Activated gamma-delta T cell treated with anti-CD3 and anti-CD28 coated beads, Interleukin-2, amount 50 U/mL, for 16 hours (primary cell): ENCODE measurements at places on chromosomes 5 and 9.

DNA sequence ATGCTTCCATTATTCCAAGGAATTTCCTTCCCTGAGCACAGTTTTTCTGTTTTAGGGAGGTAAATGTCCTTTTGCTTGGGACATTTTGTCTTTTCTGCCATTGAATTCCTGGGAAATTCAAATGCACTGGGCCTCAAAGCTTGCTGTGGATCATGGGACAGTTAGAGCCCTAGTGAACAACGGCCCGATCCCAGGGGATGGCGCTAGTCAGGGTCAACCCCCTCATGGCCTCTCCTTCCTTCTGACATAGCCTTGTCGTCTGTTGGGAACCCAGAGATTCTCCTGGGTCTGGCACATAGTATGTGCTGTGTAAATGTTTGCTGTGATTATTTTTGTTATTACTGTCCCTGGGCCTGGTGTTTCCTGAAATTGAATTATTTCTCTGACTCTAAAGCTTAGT, 30.7 kb upstream of the COL15A1 start:
- DNase-seq = no peak

DNA sequence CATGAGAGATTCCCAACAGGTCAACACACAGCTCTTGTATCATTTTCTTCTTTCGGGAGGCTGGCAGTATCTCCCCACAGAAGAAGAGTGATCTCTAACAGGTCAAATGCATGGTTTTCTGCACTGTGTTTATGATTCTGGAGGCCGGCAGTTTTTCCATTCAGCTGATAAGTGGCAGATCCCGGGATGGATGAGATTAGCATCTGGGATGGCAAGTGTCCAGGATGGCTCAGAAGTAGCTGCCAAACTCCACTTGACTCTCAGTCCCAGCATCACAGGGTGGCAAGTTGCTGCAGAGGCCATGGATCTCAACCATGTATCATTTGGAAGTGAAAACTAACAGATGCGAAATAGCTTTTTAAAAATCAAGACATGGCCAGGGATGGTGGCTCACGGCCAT, 97.8 kb upstream of the SLC44A1 start:
- no peak for DNase-seq

DNA sequence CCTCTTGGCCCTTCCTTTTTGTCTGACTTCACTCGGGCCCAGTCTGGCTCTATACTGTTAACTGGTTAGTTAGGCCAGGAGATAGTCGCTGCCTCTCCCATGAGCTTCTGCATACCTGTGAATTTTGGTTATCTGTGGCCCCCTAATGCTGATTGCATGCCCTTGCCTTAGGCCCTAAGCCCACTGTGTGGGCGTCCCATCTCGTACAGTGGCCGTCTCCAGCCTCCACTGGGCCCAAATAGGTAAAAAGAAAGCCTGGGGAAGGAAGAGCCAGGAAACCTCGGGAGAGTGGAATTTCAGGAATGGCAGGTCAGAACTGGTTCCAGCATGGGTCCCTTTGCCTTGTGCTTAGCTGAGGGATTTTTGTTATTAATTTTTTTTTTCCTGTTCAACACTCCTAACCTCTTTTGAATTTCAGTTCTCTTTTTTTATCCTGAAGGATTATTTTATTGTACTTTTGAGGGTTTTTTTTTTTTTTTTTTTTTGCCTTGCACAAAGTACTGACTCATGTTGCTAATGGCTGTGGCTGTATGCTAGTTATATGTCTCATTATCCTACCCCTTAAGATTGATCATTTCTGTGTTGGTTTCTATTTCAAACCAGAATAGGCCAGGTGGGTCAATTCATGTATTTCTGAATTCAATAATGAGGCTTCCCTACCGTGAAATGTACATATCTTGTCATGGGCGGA, 3.4 kb downstream of the PRRC2B start:
- no peak for DNase-seq

DNA sequence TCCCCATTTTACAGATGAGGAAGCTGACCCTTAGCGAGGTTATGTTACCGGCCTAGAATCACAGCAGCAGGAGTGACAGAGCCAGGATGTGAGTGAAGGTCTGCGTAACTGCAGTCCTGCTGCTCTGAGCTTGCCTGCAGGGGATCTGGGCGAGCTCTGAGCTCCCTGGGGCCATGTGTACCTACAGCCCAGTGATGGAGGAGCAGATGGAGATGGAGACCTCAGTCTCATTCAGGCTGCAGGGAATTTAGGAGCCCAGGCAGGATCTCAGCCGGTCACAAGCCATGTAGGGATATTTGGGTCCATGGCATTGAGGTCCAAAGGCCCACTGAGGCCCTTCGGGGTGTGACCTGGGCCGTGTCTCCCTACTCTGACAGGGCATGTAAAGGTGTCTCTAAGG, 170.6 kb downstream of the CACNA1B start:
- DNase-seq = no peak

GRCh38 chr9:76101947-76102346, 211.5 kb downstream of the PCSK5 start:
- no peak for DNase-seq

GRCh38 chr5:110727025-110727314, 499 bp upstream of the TMEM232 start:
- DNase-seq = no peak

GRCh38 chr5:149728303-149728702, 1.8 kb upstream of the PPARGC1B start:
- DNase-seq = no peak

GRCh38 chr9:133403766-133404453, 13.9 kb downstream of the REXO4 start:
- DNase-seq = peak; percentile 38

- DNase-seq = no peak
Measured at GRCh38 chr5:136236479-136237083, 43.6 kb upstream of the SMIM32 start.

DNA sequence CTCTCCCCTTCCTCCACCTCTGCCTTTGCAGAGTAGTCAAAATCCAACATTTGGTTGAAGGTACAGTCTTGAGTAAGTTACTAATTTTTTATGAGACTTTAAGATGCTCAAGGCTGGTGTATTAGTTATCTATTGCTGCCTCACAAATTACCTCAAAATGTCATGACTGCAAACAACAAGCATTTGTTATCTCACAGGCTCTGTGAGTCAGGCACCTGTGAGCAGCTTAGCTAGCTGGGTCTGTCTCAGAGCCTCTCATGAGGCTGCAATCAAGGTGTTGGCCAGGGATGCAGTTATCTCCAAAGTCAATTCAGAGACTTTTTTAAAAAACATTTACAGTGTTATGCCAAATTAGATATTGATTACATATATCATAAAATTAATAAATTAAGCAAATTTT, 371.3 kb upstream of the RGMB start:
- DNase-seq = no peak

GRCh38 chr5:623531-623930, 11.4 kb downstream of the CEP72 start:
- no peak for DNase-seq

- DNase-seq = no peak
Measured at GRCh38 chr9:133754688-133755227, 16.6 kb upstream of the SARDH start.

DNA sequence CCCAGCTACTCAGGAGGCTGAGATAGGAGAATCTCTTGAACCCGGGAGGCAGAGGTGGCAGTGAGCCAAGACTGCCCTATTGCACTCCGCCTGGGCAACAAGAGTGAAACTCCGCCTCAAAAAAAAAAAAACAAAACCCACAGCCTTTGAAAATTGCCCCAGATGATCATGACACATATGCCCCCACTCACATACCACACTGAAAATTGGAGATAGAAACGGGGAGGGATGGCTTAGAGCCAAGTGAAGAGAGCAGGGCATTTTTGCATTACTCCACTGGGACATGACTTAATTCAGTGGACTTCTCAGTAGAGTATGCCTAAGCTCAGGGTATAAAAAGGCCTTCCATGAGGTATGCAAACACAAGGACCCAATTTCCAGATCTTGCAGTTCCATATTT, 309.3 kb downstream of the BNC2 start:
- DNase-seq = no peak

DNA sequence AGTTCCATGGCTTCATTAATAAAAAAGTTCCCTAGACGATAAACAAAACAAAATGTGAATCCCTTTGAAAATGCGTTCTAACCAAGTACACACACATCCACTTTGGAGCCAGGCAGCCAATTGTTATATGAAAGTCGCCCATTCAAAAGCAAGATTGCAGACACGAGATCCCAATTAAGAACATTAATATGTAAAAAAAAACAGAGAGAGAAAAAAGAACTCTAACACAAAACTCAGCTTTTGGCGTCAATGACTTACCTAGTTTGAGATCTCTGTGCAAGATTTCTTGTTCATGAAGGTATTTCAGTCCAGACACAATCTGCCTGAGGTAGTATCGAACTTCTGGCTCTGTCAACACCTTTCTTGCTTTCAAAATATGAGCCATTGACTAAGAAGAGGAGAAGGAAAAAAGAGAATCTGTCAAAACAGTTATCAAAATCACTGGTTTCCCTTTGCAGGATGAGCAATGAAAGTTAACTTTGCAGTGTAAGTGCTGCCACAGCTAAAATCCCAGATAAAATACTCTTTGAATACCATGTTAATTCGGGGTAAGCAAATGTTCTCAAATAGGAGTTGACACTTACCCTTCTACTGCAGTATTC, 1.6 kb downstream of the PLK2 start:
- no peak for DNase-seq

DNA sequence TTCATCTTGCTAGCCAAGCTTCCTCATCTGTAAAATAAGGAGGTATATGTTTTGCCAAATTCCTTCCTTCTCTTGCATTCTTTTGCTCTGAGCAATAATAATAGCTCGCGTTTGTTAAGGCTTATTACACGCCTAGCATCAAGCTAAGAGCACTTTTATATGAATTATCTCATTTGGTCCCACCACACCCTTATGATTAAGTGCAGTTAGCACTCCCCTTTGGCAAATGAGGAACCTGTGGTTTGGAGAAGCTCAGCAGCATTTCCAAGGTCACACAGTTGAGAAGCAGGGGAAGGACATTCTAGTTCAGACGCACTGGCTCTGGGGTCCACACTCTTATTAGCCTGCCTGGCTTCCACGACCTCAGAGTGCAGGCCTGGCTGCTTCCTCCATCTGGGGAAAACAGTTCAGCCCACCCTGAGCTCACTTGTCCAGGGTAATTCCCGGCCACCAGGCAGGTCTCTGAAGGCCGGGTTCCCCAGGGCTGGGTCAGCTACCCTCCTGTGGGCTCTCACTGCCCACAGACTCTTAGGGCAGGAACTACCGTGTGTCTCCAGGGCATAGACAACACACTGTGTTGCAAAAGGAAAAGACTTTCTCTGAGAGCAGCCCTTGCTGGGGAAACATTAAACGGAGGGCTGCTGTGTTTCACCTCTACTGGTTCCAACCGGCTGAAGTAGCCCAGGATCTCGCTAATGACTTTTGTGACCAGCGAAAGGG, 9.9 kb upstream of the FBP1 start:
- no peak for DNase-seq

DNA sequence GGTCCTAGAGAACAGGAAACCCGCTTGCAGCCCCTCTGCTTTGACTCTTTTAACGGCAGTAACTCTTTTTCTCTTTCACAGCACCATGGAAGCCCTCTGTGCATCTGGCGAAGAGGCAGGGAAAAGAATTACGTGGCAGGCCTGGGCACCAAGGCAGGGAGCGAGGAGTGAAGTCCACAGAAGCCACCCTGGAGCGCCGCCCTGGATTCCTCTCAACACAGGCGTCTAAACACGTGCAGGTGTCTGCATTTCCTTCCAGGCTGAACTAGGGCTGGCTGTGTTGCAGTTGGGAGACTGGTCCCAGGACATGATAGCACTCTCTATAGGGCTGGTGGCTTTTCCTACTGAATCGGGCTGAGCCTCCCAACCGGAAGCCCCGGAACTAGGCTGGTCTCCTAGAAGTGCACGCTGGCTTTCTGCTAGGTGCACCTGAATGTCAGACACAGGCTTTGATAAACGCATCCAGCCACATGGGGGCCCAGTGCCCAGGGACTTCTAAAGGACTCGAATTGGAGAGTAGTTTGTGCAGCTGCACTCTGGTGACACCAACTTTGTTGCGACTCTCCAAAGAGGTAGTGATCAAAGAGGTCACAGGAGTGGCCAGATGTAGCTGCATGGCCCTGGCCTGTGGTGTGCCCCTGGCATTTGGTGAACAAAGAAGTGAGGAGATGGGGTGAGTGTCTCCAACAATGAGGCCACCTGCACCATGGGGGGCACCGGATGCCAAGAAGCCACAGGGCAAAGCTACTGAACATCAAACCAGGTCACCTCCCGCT, 54.5 kb downstream of the AK8 start:
- DNase-seq = no peak

GRCh38 chr5:17099946-17100345, 117.5 kb upstream of the BASP1 start:
- no peak for DNase-seq

- no peak for DNase-seq
Measured at GRCh38 chr5:82734347-82734746, 342.8 kb downstream of the TMEM167A start.

GRCh38 chr9:128109050-128109709, 18.3 kb downstream of the PTGES2 start:
- DNase-seq = no peak

DNA sequence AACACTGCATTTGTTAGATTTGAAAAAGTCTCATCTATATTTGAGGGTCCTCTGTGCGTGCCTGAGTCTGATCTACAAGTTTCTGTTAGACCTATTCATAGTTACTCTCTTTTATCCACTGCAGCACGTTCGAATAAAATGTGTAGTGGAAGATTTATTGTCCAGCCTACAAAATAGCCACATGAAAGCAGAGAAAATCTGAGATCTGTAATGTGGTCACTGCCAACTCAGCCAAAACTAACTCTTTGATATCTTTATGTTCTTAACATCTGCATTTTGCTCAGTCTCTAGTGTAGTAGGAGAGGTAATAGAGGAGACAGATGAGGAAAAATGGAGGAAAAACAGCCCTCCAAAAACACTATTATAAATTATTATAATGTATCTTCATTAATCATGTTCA, 354.0 kb downstream of the NPR3 start:
- no peak for DNase-seq

- DNase-seq = no peak
Measured at GRCh38 chr5:96943799-96944198, 7.9 kb downstream of the LNPEP start.

GRCh38 chr5:74017786-74018211, 391.8 kb downstream of the ARHGEF28 start:
- DNase-seq = no peak

GRCh38 chr9:2354856-2355696, 266.5 kb upstream of the VLDLR start:
- no peak for DNase-seq

- no peak for DNase-seq
Measured at GRCh38 chr9:72486594-72486955, 34.8 kb upstream of the TMC1 start.

- no peak for DNase-seq
Measured at GRCh38 chr5:38607396-38607795, 51.0 kb upstream of the LIFR start.

DNA sequence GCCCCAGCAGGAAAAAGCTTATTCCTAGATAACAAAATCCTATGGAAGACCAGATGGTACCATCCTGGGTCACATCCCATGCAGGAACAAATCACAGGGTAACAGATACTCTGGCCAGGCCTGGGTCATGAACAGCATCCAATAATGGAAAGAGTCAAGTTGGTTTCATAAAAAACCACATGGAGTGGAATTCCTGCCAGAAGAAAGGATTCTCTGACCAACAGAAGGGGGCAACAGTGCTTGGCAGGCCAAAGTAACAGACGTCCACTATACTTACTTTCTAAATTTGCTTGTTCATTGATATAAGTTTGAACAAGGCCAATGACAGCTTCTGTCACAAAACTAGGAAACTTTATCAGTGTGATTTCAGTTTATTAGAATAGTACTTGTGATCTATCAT, 273.5 kb downstream of the ARRDC3 start:
- DNase-seq = no peak
